ENCODE measurements at places on chromosomes 7 and 10. TPM values are rescaled to one million over a fixed set of nuclear protein-coding genes. Genes with fewer than 3 reads are reported as not detected.

DNA sequence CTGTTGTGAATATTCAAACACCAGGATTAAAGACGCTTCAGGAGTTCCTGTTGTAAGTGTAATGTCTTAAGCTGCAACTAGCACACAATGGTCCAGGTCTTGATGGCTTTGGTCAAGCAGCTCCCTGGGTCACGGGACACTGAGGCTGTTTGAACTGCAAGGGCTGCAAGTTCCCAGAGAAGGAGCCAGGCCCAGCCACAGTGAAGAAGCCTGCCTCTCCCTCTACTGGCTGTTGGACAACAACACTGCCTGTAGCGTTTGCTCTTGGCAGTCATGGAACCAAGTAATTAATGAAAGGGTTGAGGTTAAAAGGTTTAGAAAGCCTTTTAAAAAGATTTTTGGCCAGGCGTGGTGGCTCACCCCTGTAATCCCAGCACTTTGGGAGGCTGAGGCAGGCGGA is 31.9 kb upstream of the GUSB start:
- no peak for DNase-seq

DNA sequence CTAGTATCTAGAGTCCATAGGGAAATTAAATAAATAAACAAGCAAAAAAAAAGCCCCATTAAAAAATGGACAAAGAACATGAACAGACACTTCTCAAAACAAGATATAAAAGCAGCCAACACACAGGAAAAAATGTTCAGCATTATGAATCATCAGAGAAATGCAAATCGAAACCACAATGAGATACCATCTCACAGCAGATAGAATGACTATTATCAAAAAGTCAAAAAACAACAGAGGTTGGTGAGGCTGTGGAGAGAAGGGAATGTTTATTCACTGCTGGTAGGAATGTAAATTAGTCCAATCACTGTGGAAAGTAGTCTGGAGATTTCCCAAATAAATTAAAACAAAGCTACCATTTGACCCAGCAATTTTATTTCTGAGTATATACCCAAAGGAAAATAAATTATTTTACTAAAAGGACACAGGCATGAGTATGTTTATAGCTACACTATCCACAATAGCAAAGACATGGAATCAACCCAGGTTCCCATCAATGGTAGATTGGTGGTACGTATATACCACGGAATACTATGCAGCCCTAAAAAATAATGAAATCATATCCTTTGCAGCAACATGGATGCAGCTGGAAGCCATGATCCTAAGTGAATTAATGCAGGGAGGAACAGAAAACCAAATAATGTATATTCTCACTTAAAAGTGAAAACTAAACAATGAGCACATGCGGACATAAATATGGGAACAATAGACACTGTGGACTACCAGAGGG is 366.5 kb upstream of the SEMA3C start:
- no peak for DNase-seq

- DNase-seq = no peak
Measured at GRCh38 chr7:80348223-80348622, 163.6 kb downstream of the GNAT3 start.

ZNF107 gene
- 6.9 TPM for total RNA-seq

DNA sequence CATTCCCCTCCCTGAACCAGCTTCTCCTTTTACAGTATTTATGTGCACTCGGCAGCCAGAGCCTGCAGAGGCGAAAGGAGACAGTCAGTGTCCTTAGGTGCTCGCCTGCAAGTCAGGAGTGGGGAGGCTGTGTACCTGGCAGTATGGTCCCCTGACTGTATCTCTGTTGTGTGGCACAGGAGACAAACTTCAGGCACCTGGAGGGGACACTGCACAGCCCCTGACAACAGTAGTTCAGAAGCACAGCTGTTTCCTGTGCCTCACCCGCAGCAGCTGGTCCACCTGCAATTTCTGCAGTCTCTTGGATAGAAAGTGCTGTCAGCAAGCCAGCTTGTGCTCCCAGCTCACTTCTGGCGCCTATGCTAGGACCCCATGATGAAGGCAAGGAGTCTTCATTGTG is 73.4 kb upstream of the LAMB4 start:
- no peak for DNase-seq

GRCh38 chr10:72687035-72687434 is 4.9 kb upstream of the MCU start:
- no peak for DNase-seq

DNA sequence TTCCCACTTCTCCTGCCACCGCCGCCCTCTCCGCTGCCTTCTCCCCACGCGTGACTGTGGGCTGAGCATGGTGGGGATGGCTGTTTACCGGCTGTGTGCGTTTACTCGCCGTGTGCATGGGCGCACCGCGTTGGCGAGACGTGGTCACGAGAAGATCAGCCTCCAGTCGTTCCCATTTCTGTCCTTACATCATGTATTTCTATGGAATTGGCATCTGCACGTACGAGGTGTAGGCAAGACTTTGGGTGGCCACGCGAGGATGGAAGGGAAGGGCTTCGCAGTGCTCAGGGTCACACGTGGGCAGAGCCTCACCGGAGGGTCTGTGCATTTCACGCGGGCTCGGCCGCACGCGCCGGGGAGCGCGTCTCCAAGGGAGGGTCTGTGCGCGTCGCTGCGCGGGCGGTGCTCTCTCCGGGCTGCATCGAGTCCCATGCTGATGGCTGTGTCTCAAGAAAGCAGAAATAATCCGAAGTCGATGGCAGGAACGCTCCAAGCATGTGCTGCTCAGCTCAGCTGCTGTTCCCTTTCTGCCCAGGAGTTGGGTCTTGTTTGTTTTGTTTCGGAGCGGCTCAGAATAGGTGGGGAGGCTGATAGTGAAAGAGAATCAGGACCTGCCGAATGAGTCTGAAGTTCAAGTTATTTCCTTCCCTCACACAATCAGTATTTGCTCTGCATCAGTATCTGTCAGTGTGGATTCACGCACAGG is 973 bp downstream of the CAMK1D start:
- no peak for DNase-seq

NPS gene
- total RNA-seq = not detected

DNA sequence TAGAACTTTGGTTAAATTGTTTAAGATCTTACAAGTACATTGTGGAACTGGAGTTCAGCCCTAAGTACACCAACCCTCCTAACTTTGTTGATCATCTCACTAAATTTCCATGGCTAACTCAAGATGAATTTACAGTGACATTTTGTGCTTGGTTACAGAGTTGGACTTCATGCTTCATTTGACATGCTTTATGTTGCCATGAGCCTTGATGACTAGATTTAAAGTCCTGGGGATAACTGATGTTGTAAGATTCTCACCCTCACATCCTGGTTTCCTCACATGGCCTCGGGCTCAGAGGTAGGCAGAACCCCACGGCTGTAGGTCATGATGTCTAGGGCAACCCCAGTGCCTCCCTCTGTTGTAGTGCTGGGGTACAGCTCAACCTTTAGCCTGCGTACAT is 397.2 kb upstream of the IGFBP3 start:
- no peak for DNase-seq

DNA sequence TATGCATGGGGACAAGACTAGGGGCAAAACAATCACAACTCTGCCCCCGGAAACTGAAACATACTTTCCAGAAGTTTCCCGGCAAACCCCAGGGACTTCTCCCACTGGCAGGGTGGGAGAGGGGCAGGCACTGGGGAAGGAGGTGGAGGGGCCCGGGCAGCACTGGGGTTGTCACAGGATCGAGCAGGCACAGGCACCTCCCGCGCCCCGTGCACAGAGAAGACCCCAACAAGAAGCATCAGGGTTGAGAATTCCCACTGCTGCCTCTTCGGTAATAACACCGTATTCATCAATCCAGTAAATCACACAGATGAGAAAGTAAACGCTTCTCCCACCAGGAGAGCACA is 490.5 kb downstream of the PTPRN2 start:
- no peak for DNase-seq

- DNase-seq = no peak
Measured at GRCh38 chr7:44333911-44334733, 8.7 kb upstream of the CAMK2B start.

DNA sequence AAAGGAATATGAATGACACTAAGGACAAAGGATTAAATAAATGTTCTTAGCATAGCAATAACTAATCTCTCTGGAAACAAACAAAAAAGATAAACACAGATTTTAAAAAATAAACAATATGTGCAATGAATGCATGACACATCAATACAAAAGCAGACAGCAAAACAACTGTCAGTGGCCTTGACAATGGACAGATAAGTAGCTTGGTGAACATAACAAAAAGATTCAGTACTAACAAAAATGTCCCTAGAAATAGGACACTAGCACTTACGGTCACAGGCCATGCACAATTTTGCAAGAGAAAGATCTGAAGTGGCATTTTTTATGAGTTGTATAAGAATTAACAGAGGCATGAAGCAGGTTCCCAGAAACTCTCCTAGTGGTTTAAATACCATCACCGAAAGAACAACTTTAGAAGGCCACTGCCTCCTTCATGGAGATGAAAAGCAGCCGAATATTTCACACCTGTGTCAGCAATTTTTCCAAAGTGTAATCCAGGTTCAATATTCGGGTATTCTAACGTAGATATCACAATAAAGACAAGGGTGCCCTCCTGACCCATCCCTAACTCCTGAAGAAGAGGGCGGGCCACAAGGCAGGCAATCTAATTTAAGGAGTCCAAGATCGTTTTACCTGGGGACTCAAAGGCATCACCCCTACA is 231.3 kb upstream of the MKLN1 start:
- DNase-seq = no peak

FOXI2 gene
- total RNA-seq = not detected

- no peak for DNase-seq
Measured at GRCh38 chr10:24251547-24251946, 42.6 kb downstream of the KIAA1217 start.

ABCB4 gene
- 1.4 TPM for total RNA-seq

- no peak for DNase-seq
Measured at GRCh38 chr7:31253532-31253931, 87.0 kb downstream of the NEUROD6 start.

DNA sequence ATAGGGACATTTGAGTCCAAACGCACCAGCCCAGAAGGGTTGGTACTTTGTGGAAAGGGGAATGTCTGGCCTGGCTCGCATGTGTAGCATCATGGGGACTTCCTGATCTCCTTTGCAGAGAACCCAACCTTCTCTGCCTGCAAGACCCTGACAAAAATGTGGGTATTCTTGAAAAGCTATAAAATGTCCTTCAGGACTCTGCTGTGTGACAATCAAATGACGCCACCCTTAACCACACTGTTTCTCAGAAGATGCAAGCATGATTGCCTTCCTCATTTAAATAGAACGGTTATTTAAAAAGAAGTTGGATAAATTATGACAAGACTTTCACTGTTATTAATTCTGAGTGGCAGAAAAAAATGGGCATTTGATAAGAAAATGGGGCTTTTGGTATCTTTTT is 15.1 kb upstream of the GPR15LG start:
- DNase-seq = no peak

- DNase-seq = no peak
Measured at GRCh38 chr10:111522551-111522950, 445.7 kb downstream of the ADRA2A start.

GRCh38 chr7:142856565-142857245 is 1.8 kb downstream of the EPHB6 start:
- no peak for DNase-seq

ANTXRL gene
- not detected for total RNA-seq

SPDYE6 gene
- not detected for total RNA-seq

DNA sequence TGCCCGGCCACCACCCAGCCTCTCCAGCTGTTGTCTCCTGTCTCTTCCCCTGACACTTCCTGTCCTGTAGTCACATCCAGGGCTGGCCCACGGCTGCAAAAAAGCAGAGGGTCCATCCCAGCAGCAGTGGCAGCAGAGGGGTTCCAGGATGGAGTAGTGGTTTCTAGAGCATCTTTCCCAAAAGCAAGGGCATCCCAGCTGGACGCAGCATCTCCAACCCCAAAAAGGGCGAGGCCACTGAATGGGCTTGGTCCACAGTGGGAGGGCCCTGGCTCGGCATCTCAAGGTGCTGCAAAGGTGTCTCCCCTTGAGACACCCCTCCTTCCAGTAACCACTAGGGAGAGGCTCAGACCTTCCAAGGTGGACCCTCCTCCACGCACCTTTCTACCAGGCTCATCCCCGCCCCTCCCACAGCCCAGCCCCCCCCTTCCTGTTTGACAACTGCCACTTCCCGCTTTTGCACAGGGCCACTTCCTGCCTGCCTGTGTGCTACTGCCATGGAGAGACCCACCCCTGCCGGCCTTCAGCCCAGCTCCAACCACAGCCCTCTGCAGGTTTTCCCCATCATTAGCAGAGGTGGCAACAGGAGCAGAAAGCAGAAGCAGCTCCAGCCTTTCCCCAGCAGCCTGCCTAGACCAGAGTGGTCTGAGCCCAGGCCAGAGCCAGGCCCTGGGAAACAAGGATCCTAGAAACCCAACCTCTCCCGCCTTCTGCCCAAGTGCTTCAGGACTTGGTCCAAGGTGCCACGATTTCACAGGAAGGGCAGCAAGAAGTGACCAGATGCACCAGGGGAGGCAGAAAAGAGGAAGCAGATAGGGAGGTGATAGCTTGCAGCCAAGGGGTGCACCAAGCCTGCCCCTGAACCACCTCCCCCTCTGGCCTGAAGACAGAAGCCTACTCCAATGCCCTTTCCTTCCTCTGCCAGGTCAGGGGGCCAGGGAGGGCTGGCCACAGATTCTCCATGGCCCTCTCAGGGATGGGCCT is 8.6 kb downstream of the CAMK2G start:
- no peak for DNase-seq

NPTX2 gene
- 99.9 TPM for total RNA-seq

GRCh38 chr10:83233691-83234090 is 905.6 kb upstream of the GHITM start:
- DNase-seq = no peak

DNA sequence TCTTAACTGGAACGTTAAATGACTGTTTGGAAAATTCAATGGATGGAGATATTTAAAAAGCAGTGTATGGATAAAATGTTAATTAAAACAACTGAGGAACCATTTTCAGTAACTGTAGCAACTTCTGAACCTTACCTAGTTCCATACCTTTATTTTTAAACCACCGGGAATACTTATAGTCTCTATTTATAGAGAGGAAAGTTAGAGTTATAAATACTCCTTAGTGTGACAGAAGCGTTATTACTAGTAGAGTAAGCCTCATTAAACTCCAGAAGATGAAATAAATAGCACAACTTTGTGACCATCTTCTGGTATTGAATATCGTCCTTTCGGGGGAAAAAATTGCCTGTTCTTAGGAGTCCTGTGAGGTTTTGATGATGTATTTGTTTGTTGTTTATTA is 114.9 kb downstream of the LCOR start:
- no peak for DNase-seq

DNA sequence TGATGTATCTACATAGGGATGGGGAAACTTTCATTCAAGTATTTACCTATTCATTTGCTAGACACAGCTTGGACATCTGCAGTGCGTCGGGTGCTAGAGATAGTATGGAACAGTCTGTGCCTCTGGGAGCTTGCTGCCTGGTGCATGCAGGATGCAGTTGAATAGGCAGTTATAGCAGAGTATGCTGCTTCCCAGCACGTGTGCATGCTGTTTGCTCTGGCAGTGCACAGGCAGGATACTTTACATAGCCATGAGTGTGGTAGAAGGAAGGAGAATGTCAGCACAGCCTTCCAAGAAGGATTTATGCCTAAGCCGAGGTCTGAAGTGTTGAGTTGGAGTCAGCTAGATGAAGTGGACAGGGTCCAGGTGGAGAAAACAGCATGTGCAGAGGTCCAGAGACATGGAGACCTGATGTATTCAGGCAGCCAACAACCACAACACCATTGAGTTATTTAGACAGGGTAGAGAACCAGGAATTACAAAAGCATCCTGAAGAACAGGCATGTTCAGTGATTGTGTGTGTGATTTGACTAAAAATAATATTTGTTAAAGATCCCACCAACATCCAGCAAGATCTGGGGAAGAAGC is 8.1 kb downstream of the MAP3K8 start:
- no peak for DNase-seq

- no peak for DNase-seq
Measured at GRCh38 chr10:103554488-103555324, 61.2 kb downstream of the NEURL1 start.

Data from thoracic aorta (tissue), 2 donors.